Stimulated activated CD4-positive, alpha-beta T cell treated with anti-CD3 and anti-CD28 coated beads, Interleukin-4, amount 100 ng/mL, for 4 hours (primary cell): ENCODE measurements at places on chromosomes 1 and 21.

- DNase-seq, result no peak
Measured at GRCh38 chr1:74502432-74502831, 10.0 kb downstream of the LRRC53 start.

DNA sequence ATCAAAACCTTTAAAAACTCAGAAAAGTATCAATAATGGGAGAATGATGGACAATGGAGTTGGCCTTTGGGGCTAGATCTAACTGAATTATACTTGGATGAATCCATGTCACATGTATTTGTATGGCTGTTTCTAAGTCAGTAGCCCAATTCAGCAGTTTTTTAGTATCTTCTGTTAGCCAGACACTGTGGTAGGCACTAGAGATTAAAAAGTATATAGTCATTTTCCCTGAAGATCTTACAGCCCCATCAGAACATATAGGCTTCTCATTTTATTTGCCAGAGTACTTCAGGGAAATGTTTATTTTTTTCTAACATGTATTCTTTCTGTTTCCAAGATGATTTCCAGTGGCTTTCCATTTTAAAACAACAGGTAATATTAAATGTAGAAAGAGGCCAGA is 273.7 kb downstream of the NFIA start:
- DNase-seq, result no peak

DNA sequence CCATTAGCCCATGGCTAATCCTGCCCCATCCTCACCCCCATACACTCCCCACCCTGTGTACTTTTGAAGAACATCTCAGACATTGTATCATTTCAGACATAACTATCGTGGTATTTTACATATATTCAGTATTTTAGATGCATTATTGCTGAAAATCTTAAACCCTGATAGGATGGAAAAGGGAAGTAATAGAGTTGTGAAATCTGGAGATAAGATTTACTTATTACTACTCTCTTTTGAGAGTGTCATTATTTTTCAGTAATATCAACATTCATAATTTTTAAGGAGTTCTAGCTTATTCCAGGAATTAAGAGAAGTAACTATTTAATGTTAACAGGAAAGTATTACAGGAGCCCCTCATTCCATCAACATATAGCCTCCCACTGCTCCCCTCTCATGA is 34.4 kb downstream of the ADCY10 start:
- no peak for DNase-seq

DNA sequence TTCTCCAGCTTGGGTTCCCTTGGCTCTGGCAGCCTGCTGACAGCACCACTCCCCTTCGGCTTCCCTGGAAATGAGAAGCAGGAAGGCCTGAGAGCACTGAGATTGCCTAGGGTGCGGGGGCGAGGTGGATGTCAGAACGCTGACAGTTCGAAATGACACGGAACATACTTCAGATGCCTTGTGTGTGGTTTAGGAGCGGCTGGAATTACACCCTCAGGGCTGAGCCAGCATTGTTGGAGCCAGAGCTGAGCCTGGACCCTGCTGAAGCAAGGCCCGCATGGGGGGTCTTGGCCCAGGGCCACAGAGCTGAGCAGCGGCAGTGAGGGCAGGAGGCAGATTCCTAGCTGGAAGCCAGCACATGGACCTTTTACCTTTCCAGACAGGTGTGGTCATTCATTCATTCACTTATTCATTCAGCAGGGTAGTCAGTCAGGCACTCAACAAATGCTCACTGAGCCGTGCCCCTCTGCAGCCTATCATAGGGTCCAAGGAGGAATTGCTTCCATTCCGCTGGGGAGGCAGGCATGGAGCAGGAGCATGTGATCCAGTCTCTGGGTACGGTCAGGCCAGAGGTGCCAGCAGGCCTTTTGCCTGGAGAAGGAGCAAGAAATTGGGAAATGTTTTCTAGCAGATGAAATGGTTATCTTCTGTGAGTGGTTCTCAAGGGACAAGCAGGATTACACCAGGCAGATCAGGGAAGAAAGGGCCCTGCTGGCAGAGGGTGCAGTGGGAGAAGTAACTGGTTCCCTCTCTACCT is 6.6 kb upstream of the FOXE3 start:
- no peak for DNase-seq

DNA sequence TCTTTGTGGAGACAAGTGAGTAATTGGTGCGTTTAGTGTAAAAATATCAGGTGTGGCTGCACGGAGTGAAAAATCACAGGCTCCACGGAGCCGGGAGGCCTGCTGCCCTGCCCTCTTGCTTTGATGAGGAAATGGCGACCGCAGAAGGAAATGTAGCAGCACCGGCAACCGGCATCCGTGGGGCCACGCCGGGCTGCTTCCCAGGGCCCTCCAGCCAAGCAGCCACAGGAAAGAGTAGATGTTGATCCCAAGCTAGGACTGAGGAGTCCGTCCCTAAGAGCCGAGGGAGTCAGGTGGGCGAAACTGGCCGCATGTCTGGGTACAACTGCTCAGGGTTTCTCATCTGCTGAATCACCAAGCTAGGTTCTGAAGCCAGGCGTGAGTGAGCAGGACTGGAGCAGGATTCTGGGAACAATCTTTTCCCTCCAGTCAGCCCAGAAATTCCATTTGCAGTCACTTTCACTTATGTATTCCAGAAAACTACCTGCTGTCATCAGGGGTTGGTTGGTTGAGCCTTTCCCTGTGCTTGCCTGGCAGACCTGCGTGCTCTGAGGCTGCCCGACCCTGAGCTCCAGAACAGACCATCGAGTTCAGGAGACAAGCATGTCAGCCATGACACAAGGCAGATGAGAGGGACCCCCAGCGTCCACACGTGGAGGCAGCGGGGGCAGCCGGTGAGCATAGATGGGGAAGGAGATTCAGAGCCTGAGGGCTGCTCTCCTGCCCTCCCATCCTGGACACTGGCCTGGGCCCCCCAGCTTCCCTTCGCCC is 5.8 kb upstream of the ITGB2 start:
- peak; percentile 41 for DNase-seq
